ENCODE measurements at places on chromosomes 12 and 14.

- DNase-seq: peak; percentile 29
These were observed 152.0 kb downstream of the KTN1 start for GRCh38 chr14:55731881-55732498.

- no peak for DNase-seq
These were observed 222.0 kb upstream of the CPNE8 start for GRCh38 chr12:39127401-39127800.

DNA sequence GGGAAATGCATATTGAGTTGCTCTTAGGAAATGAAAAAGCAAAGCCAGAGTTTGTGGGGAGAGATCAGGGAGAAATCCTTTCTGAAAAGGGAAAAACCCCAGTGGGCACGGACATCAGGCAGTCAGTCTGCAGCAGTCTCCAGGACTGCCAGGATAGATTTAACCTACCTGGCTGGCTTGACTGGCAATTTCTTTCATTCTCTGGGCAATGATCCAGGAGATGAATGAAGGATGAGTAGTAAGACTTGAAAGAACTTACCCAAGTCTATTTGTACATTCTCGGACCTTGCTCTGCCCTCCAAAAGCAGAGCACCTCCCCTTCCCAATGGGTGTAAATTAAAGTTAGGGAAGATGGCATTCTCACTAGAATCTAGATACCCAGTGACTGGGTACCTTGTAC lies 42.9 kb downstream of the CMAS start:
- DNase-seq: no peak

DNA sequence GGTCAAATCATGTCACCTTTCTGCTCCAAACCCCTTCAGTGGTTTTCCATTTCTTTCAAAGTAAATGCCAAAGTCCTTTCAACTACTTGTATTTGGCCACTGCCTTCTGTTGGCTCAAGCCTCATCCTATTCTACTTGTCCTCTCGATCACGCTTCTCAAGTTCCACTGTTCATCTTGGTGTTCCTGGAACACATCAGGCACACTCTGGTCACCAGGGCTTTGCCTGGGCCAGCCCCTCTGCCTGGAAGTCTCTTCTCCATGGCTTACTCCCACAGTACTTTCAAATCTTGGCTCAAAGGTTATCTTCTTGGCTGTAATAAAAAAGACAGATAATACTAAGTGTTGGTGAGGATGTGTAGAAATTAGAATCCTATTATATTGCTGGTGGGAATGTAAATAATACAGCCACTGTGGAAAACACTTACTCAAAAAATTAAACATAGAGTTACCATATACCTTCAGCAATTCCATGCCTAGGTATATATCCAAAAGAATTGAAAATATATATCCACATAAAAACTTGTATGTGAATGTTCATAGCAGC lies 17.3 kb upstream of the PPFIBP1 start:
- no peak for DNase-seq

DNA sequence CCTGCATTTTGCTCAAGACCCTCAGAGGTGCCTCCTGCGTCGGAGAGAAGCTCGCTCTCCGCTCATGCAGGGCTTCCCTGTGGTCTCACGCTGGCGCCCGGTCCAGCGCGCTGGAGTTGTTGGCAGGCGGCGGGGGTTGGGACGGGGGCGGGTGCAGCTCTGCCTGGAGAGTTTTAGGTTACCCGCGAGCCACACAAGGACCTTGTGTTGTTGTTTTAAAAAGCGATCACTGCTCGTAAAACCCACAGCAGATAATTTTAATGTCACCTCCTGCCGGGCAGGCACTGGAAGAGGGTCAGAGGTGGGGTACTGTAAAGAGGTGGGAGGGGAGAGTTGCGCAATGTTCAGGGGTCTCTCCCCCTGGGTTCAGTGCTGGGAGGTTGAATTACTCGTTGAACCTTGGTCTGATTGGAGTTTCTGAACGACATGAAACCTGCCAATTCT lies 850 bp downstream of the SMOC1 start:
- DNase-seq: peak; percentile 33

GRCh38 chr12:85661461-85662206 lies 174.6 kb downstream of the RASSF9 start:
- no peak for DNase-seq

GRCh38 chr12:29733060-29733459 lies 50.7 kb downstream of the TMTC1 start:
- no peak for DNase-seq

- no peak for DNase-seq
These were observed 132.1 kb upstream of the PDZRN4 start for GRCh38 chr12:41055875-41056577.

DNA sequence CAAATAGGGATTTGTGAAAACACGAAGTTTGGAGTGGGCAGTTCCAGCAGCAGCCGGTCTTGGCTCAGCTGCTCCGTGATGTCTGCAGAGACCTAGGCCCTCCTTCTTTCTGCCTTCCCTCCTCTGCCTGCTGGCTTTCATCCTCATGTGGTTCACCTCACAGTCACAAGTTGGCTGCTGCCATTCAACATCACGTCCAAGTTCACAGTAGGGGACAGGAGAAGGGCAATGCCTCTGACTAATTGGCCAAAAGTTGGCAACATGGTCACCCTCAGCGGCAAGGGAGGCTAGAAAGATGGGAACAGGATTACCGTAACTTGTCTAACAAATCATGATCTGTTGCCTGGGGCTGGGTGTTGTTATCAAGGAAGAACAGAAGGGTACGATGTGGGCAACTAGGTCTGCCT lies 7.8 kb upstream of the CACNA2D4 start:
- DNase-seq: no peak

GRCh38 chr12:89880690-89881350 lies 172.2 kb upstream of the ATP2B1 start:
- DNase-seq: no peak

DNA sequence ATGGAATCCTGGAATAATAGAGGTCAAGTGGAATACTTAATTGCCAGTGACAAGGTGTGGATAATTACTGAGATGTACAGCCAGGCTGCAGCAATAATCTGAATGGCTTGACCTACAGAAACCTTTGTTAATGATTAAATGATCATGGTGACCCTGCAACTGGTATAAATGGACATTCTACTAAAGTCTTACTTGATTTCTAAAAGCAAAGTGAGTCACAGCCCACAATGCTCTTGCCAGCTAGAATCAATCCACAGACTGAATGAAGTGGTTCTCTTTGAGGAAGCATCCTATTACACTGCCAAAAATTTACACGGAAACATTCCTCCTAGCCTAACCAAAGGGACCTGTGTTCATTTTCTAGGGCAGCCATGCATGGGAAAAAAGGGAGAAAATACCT lies 518.5 kb downstream of the SOX5 start:
- no peak for DNase-seq

- no peak for DNase-seq
These were observed 16.9 kb downstream of the AMN start for GRCh38 chr14:102939329-102939728.
